Chondrocyte (in vitro differentiated cells): ENCODE measurements at places on chromosomes 2 and 18. TPM values are rescaled to one million over a fixed set of nuclear protein-coding genes. Genes with fewer than 3 reads are reported as not detected.

DNA sequence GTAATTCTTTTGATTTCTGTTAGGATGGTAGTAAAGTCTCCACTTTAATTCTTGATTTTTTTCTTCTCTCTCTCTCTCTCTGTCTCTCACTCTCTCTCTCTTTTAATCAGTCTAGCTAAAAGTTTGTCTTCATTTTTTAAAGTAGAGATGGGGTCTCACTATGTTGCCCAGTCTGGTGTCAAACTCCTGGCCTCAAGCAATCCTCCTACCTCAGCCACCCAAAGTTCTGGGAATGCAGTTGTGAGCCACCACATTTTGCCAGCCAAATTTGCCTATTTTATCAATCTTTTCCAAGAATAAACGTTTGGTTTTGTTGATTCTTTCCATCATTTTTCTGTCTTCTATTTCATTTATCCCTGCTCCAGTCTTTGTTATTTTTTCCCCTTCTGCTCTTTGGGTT, 23.9 kb upstream of the ACOXL start:
- H3K4me3 ChIP-seq: no peak overlapping the region
- DNase-seq: no peak
- peaks cover 4% of the 10 kb centered on the region for H3K36me3 ChIP-seq
- peaks cover 74% of the 10 kb centered on the region for H3K27me3 ChIP-seq

DNA sequence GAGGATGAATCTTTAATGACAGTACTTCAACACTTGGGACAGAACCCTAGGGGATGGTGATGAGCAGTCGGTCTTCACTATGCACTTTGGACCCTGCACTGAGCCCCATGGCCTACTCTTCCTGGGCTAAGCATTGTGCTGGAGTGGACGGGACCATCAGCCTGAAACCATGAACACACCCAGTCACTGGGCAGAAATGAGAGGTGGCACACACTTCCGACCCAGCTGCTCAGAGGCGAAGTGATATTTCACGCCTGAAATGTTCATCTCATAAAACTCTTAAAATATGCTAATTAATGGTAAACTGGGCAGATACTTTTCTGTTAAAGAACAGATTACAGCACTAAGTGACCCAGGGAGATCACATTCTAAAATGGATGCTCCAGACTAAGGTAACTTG, 150.3 kb upstream of the NDUFV2 start:
- no peak overlapping the region for H3K27ac ChIP-seq
- DNase-seq: no peak
- peaks cover 28% of the 10 kb centered on the region for H3K4me1 ChIP-seq
- H3K27me3 ChIP-seq: no peaks in the 10 kb centered on the region
- no peak overlapping the region for H3K4me3 ChIP-seq

DNA sequence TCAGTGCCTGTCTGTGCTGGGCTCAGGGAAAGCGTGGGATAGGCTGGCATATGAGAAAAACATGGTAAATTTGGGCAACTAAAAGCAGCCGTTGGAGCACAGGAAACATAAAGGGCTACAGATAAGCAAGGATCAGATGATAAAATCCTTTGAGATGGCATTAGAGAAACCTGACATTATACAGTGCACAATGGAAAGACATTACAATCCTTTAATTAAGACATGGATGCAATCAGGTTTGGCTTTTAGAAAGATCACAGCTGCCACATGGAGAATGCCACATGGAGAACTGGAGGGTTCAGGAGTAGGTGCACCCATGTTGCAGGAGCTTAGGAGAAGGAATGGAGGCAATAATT, 117.3 kb downstream of the CDC42EP3 start:
- no peaks in the 10 kb centered on the region for H3K36me3 ChIP-seq
- no peaks in the 10 kb centered on the region for H3K27me3 ChIP-seq
- peaks cover 5% of the 10 kb centered on the region for H3K4me1 ChIP-seq
- no peak for DNase-seq
- no peak overlapping the region for H3K27ac ChIP-seq

DNA sequence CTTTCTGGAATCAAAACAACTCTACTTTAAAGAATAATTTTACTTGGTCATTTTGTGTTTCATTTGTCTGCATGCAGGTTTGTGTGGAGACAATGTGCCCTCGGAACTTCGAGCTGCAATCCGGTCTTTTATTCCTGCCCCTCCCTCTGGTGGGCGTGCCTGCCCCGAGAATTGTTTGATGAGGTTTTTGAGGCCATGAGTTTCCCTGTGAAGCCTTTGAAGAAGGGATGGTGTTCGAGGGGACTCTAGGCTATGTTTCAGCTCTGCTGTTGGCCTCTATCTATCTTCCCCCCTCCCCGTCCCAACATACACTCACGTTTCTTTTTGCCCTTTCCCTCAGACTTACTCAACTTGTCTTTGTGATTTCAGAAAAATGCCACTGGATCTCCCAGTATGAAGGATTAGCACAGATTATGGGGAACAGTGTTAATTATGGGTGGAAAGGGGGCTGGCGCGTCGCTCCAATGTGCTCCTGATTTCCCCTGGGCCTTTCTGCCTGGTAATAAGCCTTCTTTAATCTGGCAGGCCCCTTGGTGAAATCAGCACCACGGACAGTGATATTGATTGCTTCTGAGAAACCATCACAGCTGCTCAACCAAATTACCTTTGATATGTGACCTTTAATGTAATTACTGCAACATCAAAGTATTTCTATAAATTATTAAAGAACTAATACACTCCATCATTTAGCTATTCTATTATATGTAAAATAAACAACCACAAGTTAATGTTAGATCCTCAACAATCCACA, 82.2 kb downstream of the CELF4 start:
- DNase-seq: no peak
- H3K27me3 ChIP-seq: peaks cover 75% of the 10 kb centered on the region
- H3K27ac ChIP-seq: no peak overlapping the region
- peaks cover 3% of the 10 kb centered on the region for H3K36me3 ChIP-seq

GRCh38 chr2:200335657-200336056, 29.2 kb downstream of the SPATS2L start:
- peaks cover 6% of the 10 kb centered on the region for H3K36me3 ChIP-seq
- H3K4me1 ChIP-seq: peaks cover 59% of the 10 kb centered on the region
- H3K27ac ChIP-seq: peak overlapping the region; percentile 83
- no peak for DNase-seq

GRCh38 chr18:8805552-8805951, 100.2 kb downstream of the MTCL1 start:
- no peak overlapping the region for H3K27ac ChIP-seq
- no peak overlapping the region for H3K4me3 ChIP-seq
- no peak for DNase-seq

GRCh38 chr2:140275427-140275826, 1495.2 kb upstream of the NXPH2 start:
- no peaks in the 10 kb centered on the region for H3K36me3 ChIP-seq
- H3K4me1 ChIP-seq: no peaks in the 10 kb centered on the region
- no peak for DNase-seq
- H3K27ac ChIP-seq: no peak overlapping the region
- no peak overlapping the region for H3K4me3 ChIP-seq

DNA sequence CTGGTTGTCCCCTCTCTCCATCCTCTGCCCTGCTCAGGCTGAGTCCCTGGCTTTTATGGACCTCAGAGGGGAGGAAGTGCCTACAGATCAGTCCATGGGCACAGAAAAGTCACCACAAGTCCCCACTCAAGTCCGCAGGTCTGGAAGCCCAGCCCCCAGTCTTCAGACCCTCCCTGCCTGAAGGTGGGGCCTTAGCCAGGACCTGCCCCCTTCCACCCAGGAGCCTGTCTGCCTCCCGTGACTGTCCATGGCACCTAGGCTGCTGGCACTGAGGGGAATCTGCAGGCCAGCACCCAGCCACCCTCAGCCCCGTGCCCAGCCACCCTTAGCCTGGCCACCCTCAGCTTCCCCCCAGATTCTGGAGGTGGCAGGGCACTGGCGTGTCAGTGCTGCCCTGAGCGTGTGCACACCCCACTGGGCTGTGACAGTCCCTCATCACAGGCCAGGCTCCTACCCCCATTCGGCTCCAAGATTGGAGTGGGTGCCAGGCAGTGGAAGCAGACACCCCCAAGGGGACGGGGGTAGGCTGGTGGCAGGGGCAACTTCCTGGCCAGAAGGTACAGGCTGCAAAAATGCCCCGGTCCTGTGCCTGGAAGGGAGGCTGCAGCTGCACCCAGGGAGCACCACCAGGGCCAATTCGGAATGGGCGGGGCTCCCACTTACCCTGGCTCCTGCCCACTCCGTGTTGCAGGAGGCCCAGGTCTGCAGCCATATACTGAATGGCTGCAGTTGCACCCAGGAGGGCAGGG, 154.7 kb upstream of the RMP24 start:
- H3K27ac ChIP-seq: no peak overlapping the region
- H3K4me3 ChIP-seq: no peak overlapping the region
- H3K4me1 ChIP-seq: no peaks in the 10 kb centered on the region
- H3K36me3 ChIP-seq: no peaks in the 10 kb centered on the region

DNA sequence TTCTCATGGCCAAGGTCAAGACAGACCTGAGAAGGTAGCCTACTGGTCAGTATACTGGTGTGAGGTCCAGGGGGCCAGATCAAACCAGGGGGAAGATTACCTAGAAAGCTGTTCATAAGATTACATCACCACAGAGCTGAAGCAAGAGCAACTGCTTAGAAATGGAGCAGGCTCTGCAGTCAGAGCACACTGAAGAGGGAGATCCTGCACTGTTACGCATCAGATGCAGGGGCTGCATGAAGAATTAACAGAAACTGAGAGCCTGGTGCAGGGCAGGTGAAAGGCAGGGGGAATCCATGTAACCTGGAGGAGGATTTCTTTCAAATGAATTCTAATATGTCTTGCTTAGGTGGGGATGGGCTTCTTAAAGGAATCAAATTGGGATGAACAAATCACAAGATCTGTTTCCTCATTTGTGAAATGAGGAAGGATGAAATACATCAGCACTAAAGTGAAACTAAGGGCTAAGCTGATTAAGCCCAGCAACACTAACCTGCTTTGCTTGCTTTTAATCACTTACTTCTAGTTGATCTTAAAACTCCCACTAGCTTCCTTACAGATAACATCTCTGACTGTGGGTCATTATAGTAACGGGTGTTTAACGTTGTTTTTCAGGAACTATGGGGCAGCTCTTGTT, 74.3 kb upstream of the ADAM23 start:
- no peak overlapping the region for H3K27ac ChIP-seq
- no peaks in the 10 kb centered on the region for H3K36me3 ChIP-seq
- peaks cover 2% of the 10 kb centered on the region for H3K27me3 ChIP-seq
- peaks cover 9% of the 10 kb centered on the region for H3K4me1 ChIP-seq
- DNase-seq: no peak

DNA sequence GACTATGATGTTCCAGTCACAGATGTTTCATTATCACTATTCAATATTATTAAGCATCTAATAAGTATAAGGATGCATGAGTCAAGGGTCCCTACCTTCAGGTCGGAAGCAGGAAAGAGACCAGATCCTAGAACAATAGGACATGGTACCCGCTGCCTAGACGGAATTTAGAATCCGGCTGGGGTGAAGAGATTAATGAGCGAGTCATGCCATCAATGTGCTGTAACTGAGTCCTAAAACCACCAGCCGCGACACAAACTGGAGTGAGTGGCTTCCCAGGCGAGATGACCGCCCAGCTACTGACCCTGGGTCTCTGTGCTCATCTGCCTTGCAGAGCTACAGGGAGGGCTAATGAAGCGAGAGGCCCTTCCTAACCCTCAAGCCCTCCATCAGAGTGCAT, 73.6 kb downstream of the DNMT3A start:
- peaks cover 8% of the 10 kb centered on the region for H3K4me1 ChIP-seq
- H3K36me3 ChIP-seq: peaks cover 16% of the 10 kb centered on the region
- H3K27ac ChIP-seq: no peak overlapping the region

DNA sequence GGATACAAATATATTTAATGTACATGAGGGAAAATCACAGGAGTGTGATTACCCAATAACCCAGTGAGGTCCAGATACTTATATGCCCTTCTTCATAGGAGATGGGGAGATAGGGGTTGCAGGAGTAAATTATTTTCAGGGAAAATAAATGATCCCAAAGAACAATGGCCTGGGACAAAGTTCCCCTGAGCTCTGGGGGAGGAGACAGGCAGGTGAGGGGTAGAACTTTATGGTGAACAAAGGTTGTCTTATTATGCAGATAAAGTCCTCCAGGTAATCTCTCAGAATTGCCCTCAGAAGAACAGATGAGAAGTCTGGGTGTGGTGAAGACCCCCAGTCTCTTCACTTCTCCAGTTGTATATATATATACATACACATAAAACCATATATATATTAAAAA, 22.1 kb upstream of the RMDN2 start:
- no peaks in the 10 kb centered on the region for H3K36me3 ChIP-seq
- no peaks in the 10 kb centered on the region for H3K27me3 ChIP-seq

DNA sequence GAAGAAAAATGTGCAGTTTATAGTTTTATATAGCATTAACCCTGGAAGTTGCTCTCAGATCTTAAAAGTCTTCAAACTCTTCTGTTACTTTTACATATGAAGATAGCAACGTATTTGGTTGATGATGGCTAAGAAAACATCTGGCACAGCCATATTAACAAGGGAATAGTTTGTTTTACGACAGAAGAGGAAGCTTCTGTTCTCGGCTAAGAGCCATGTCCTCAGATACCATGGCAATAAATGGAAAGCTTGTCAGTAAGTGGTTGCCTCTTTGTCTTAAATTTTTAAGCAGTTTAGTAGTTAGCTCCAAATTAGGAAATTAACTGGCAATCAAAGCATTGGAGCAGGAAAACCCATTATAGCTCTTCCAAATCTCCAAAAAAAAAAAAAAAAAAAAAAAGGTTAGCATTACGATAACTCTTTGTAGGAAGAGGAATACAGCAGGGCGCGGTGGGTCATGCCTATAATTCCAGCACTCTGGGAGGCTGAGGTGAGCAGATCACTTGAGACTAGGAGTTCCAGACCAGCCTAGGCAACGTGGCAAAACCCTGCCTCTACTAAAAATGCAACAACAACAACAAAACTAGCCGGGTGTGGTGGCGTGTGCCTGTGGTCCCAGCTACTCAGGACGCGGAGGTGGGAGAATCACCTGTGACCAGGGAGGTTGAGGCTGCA, 4.5 kb upstream of the STON1 start:
- DNase-seq: no peak
- no peak overlapping the region for H3K27ac ChIP-seq
- H3K36me3 ChIP-seq: peaks cover 6% of the 10 kb centered on the region
- H3K4me3 ChIP-seq: no peak overlapping the region
- peaks cover 16% of the 10 kb centered on the region for H3K4me1 ChIP-seq
- no peaks in the 10 kb centered on the region for H3K27me3 ChIP-seq

GRCh38 chr2:127679680-127680361, 4.5 kb upstream of the LIMS2 start:
- H3K36me3 ChIP-seq: no peaks in the 10 kb centered on the region
- H3K4me3 ChIP-seq: no peak overlapping the region
- peaks cover 39% of the 10 kb centered on the region for H3K4me1 ChIP-seq
- no peaks in the 10 kb centered on the region for H3K27me3 ChIP-seq

The TCF4 gene
- total RNA-seq: 36.8 to 91.8 TPM (median 46.6 TPM) in 3 replicates

The HSBP1L1 gene
- 0.99 to 5.4 TPM (median 5.1 TPM) in 3 replicates for total RNA-seq

The WDR75 gene
- total RNA-seq: 24.7 to 46.9 TPM (median 27.3 TPM) in 3 replicates

The KIAA2012 gene
- total RNA-seq: not detected in 3 replicates

The CNGA3 gene
- total RNA-seq: not detected in 3 replicates

The SLC9A4 gene
- not detected in 3 replicates for total RNA-seq

The SCN7A gene
- total RNA-seq: 0.05 to 1.9 TPM (median 0.05 TPM) in 3 replicates

The GPR155 gene
- 11.6 to 15.3 TPM (median 12.8 TPM) in 3 replicates for total RNA-seq

The GPR45 gene
- not detected in 3 replicates for total RNA-seq
